NCI-H1417 treated with DMSO at 0.1 percent for 48 hours (cell line): ENCODE measurements at places on chromosomes 7 and 10.
A peak's percentile ranks its signal among the peaks of the same experiment; 100 is the strongest.

GRCh38 chr7:92717993-92718716 lies 118.2 kb downstream of the CDK6 start:
- DNase-seq: no peak

GRCh38 chr10:93378039-93378438 lies 104.1 kb downstream of the MYOF start:
- no peak for DNase-seq

- no peak for DNase-seq
Observed at GRCh38 chr10:79946271-79947082, 2.4 kb downstream of the SFTPD start.

GRCh38 chr10:97713826-97714400 lies 383 bp downstream of the MARVELD1 start:
- DNase-seq: no peak

DNA sequence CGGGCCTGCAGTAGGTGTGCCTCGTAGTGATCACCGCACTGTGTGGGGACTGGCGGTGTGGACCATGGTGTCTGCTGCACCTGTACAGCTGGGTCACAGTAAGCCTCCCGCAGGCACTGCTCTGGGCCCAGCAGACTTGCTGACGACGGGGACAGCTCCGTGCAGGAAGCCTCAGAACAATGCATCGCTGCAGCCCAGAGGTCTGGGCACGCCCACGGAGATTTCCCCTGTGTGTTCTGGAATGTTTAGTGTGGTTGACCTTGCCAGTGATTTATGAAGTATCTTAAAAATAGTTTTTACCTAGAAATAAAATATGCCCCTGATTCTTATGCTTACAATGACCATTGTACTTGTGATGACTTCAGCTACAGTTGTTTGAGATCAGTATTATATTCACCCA lies 59.1 kb upstream of the ZNF32 start:
- no peak for DNase-seq

- DNase-seq: no peak
Observed at GRCh38 chr10:18233775-18234174, 93.6 kb downstream of the CACNB2 start.

DNA sequence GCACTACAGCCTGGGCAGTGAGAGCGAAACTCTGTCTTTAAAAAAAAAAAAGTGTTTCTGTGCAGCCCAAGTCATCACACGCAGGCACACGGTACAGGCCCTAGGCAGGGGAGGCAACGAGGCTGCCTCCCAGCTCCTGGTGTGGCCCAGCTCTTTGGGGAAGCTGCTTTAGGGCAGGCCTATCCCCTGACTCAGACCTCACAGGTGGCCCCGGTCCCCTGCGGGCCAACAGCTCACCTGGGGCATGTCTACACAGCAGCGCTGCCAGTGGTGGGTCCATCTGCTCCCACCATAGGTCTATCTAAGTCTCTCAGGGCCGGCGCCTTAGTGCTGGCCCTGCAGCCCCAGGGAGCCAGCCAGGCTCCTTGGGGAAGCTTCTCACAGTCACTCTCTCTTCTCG lies 31.4 kb downstream of the ZAN start:
- no peak for DNase-seq

GRCh38 chr10:132554991-132555647 lies 17.5 kb downstream of the INPP5A start:
- no peak for DNase-seq

GRCh38 chr10:4646547-4646946 lies 179.5 kb upstream of the AKR1E2 start:
- DNase-seq: no peak

GRCh38 chr10:59008452-59008851 lies 168.0 kb upstream of the PHYHIPL start:
- DNase-seq: no peak

- DNase-seq: no peak
Observed at GRCh38 chr7:69568266-69568665, 30.0 kb upstream of the AUTS2 start.

DNA sequence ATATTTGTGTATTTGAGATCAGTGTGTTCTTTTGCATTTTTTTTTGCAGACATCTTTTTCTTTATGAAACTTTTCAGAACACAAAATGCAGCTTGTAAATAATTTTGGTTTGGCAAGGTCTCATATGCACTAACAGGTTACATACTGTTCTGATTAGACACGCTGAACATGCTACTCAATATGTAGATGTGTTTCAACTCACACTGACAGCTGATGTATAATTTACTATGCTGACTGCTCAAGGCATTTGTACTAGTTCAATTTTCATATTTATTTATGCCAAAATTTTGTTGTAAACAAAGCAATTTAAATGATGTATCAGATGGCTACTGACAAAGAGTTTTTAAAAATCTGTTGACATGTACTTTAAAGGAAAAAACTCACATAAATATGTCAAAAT lies 123.8 kb downstream of the TFEC start:
- DNase-seq: no peak

DNA sequence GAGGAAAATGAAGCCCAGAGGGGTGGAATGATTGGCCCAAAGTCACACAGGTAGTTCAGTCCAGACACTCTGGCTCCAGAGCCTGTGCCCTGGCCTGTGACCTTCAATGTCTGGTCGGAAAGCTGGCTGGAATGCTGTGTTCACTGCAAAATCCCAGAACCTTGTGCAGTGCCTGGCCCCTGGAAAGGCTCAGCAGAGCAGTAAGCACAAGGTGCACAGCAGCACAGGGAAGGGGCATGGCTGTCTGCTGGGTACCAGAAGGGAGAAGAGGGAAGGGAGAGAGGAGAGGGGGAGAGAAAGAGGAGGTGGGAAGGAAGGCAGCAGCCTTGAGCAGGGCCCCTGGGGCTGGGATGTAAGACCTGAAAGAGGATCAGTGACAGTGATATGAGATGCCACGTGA lies 28.4 kb upstream of the C10orf71 start:
- no peak for DNase-seq

DNA sequence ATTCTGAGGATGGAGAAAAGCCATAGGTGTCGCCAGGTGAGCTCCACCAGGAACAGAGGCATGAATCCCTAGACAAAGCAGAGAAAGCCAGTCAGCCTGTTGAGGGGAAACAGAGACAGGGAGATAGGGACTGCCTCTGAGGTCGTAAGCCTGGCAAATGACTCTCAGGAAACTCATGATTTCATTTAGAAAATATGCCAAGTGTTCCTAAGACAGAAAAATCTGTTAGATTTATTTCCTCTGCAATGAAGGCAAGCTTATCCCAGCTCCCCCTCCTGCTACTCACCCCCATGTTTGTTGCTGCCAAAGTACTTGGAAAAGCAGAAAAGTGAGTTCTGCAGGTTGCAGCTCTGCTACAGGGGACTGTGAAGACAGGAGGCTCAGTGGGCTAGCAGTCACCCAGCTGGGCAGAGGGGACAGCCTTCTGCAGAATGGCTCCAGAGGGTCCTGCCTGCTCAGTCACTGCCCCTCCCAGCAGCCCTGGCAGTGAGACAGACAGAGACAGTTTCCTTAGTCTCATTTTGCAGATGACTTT lies 184.3 kb downstream of the ADRA2A start:
- no peak for DNase-seq

- DNase-seq: no peak
Observed at GRCh38 chr7:107594961-107595737, 15.1 kb downstream of the BCAP29 start.

DNA sequence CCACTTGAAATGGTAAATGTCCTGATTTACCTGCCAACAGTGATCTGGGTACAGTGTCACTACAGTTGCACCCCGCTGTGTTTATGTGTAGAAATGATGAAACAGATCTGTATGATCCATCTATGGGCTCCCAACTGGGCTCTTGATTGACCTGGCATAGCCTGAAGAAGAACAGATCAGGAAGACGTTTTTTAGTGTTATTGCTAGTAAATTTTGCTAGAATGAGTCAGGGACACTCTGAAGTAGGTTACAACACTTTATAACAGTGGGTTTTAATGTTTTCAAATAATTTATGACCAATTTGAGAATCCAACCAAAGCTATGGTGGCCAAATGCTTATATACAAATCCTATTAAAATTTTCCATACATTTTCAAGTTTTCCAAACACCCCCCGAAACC lies 110.3 kb downstream of the DKK1 start:
- DNase-seq: no peak

DNA sequence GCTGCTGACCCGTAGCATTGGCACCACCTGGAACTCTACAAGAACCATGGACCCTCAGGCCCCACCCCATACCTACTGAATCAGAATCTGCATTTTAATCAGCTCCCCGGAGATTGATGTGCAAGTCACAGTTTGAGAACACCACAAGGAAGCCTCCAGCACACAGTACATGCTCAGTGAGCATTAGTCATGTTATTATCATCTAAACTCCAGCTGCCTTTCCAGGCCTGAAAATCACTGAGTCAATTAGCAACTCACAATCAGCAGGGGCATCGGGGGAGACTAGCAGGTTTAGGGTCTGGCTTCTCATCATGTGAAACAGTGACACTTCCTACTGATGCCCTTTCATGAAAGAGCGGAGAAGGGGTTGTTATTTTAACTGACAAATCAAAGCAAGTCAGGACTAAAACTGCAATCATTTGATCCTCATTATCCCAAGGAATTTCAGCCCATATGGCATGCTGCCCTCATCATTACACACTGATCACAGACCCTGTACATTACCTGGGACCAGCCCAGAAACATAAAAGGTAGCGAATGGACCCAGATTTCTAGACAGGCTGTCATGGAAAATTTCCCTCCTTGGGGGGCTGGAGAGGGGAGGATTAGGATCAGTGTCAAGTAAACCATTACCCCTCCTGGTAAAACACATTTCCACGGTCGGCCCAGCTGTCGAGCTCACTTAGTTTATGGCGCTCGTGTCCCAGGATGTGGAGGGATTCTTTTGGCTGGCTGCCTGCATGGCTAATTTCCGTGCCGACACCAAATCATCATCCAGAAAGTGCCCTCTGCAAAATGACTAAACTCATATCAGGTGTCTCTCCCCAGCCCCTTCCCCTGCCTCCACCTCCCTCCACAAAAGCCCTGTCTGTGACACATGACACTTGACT lies 122.8 kb downstream of the PRLHR start:
- no peak for DNase-seq

DNA sequence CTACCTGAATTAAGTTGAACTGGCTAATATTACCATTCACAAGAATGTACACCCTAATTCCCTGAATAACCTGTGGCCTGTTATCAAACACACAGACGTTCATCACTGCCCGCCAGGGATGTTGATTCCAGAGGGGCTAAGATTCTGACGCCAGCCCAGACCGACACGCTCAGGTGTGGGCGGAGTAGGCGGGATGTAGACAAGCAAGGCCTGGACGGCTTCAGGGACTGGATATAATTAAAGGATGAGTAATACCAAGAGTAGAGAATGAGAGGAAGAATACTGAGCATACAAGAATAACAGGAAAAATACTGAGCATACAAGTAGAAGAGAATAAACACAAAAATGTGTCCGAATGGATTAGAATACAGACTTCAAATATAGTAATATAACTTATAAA lies 29.0 kb downstream of the CUBN start:
- no peak for DNase-seq

DNA sequence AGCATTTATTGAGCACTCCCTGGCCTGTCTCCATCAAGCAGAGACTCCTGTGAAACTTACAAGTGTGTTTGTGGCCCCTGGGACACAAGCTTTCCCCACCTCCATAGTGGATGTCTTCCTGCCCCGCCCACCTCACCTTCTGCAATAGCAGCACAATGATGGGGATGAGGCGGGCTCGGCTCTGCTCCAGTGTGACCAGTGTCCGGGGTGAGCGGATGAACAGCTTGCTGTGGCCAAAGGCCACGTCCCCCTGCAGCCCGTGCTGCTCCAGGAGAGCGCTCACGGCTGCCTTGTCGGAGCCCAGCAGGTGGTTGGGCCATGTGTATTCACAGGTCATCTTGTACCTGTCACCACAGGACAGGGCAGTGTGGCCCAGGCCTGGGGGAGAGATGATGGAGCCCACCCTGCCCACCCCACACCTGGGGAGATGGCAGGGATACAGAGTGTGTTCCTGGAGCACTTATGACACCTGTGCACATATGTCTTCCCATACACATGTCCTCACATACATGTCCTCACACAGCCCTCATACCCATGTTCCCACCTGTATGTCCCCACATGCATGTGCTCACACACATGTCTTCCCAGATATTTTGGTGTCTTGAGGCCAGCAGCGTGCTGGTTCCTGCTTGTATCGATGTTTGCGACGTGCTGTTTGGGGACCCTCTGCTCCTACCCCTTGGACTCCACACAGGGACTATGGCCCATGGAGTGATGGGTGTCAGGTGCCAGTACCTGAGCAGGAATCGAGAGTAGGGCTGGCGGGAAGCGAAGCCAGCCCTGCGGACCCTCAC lies 12.7 kb downstream of the MYO1G start:
- no peak for DNase-seq

DNA sequence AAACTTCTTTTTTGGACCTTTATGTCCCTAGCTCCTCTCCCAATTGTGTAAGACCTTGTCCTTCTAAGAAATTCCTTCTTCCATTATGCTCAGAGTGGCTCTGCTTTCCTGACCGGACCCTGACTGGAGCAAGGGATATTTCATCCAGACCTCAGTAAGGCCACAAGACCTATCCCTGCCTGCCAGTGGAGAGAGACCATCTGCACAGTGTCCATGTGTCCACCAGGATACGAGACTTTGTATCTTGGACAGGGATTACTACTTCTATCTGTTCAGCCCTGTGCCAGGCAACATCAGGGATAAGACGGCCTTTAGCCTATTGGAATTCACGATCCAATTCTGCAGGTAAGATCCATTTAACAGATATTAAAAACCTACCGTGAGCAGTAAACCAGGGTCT lies 7.2 kb upstream of the ATOH7 start:
- no peak for DNase-seq

GRCh38 chr7:122584676-122585251 lies 114.2 kb downstream of the RNF133 start:
- no peak for DNase-seq

DNA sequence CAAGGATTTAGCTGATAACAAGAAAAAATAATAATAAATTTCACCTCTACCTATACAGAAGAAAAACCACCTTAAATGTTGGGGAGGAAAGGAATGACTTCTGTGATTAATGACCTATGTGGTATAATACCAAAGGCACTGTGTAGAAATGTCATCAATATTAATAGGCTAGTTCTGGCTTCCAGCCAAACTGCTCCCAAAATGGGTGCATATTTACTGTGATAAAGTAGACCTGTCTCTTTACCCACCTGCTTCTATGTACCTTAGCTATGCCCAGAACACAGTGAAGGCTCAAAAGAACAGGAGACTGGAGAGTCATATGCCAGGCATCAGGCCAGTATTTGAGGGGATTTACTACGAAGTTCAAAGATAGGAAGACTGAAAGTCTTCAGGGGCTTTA lies 76.0 kb downstream of the ATE1 start:
- peak; percentile 46 for DNase-seq
